ENCODE measurements at places on chromosomes 6 and 20.

DNA sequence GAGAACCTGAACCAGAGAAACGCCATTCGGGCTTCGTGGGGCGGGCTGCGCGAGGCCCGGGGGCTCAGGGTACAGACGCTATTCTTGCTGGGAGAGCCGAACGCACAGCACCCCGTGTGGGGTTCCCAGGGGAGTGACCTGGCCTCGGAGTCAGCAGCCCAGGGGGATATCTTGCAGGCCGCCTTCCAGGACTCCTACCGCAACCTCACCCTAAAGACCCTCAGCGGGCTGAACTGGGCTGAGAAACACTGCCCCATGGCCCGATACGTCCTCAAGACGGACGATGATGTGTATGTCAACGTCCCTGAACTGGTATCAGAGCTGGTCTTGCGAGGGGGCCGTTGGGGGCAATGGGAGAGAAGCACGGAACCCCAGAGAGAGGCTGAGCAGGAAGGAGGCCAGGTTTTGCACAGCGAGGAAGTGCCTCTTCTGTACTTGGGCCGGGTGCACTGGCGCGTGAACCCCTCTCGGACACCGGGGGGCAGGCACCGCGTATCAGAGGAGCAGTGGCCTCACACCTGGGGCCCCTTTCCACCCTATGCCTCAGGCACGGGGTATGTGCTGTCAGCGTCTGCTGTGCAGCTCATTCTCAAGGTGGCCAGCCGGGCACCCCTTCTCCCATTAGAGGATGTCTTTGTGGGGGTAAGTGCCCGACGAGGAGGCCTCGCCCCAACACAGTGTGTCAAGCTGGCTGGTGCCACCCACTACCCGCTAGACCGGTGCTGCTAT lies 904 bp downstream of the B3GALT4 start:
- DNase-seq, result peak; percentile 77

DNA sequence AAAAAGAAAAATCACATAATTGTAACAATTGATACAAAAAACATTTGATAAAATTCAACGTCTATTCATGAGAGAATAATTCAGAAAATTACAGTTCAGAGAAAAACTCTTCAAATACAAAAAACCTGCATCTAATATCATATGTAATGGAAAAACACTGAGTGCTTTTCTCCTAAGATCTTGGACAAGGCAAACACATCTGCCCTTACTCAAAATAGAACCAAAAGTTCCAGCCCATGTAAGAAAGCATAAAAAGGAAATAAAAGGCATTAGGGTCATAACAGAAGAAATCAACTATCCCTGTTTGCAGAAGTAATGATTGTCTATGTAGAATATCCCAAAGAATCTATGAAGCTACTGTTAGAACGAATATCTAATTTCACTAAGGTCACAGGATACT lies 721.4 kb downstream of the RFPL4B start:
- no peak for DNase-seq

DNA sequence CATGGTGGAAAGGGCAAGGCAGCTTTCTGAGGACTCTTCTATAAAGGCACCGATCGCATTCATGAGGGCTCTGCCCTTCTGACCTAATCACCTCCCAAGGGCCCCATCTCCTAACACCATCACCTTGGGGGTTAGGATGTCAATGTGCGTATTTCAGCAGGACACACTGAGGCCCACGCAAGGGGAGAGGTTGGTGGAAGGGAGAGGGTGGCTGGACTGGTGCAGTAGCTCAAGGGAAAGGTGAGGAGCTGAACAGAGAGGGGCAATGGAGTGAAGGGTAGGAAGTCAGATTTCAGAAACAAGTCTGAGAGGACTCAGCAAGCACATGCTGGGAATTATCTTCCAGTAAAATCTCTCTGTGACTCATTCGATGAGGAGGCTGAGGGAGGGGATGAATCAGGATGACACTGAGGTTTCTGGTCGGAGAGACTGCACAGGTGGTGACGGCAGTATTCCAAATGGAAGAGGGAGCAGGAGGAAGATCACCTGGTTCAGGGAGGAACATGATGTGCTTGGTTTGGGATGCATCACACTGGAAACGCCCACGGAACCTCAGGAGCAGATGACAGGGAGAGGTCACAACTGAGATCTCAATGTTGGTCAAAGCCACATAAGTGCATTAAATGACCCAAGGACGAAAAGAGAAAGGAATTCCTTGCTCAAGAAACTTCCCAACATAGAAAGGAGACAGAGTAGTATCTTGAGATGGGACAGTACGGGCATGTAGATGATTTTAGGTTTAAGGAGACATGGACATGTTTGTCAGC lies 67.1 kb downstream of the TFAP2A start:
- no peak for DNase-seq

DNA sequence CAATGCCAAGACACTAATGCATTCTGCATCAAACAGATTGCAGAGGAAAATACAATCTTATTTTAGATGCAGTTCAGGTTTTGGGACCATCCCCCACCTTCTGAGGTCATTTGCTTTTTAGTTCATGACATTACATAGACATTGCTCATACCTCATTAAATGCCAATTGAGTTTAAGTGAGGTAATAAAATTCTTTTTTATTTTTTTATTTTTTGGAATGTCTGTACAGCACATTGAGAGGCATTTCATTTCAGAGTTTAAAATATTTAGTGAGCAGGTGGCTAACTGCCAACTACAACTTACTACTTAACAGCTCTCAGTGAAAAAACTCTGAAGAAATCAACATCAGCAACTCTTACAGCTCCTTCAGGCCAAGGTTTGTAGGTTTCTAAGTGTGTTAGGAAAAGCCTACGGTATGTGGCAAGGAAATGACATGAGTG lies 482.2 kb upstream of the RNF217 start:
- DNase-seq, result no peak
